Fibroblast of skin of left biceps (primary cell): ENCODE measurements at places on chromosomes 13 and 19.

DNA sequence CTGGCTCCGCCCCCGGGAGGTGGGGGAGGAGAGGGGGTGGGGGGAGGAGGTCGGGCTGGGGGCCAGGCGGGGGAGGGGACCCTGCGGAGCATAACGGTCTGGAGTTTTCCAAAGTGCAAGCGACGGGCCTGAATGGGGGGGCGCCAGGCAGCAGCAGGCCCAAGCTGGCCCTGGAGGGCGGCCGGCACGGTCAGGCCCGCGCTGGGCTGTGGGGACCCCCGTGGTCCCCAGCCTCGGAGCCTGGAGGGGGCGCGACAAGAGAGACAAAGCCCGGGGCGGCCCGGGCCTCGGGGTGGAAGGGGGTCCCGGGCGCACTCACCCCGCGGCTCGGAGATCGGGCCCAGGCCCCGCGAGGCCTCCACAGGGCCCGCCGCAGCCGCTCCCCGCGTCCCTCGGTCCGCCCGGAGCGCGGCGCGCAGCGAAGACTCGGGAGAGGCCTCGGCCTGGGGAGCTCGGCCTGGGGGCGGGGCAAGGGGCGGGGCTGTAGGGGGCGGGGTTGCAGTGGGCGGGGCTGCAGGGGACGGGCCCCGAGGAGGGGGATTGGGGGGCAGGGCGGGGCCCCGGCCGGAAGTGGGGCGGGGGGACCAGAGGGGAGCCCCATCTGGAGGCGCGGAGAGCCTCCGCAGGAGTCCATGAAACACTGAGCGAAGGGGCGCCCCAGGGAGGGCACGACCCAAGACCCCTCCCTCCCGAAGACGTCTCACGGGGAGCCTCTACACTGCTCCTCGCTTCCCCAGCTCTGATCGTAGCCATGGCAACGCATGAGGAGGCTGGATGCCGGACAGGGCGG is 47.6 kb downstream of the PTPRS start:
- DNase-seq: peak; percentile 47

GRCh38 chr13:37747071-37747612 is 122.4 kb downstream of the TRPC4 start:
- DNase-seq: peak; percentile 55

DNA sequence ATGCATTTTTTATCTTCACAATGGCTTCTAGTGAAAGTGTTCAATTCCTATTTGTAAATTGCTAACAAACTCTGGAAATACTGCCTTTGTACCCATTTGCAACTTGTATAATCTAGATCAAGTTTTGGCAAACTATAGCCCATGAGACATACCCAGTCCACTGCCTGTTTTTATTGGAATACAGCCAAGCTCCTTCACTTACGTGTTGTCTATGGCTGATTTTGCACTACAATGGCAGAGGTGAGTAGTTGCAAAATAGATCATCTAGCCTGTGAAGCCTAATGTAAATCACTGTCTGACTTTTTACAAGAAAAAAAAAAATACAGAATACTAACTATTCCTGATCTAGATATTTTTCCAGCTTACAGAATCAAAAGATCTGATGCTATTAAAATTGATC is 37.1 kb downstream of the DZIP1 start:
- DNase-seq: no peak

DNA sequence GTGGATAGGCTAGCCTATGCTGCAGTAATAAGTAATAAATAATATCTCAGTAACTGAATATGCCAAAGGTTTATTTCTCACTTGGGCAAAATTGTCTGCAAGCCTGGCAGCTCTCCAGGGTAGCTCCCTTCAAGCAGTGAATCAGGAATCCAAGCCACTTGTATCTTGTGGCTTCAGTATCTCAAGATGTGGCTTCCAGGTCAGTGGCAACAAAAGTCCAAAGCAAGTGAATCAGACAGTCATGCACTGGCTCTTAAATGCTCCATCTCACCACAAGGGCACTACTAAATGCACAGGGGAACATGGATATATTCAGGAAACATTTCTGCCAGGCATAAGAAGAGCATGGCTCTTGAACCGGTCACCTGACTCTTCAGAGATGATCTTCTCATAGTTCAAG is 126.3 kb downstream of the KCTD12 start:
- no peak for DNase-seq

DNA sequence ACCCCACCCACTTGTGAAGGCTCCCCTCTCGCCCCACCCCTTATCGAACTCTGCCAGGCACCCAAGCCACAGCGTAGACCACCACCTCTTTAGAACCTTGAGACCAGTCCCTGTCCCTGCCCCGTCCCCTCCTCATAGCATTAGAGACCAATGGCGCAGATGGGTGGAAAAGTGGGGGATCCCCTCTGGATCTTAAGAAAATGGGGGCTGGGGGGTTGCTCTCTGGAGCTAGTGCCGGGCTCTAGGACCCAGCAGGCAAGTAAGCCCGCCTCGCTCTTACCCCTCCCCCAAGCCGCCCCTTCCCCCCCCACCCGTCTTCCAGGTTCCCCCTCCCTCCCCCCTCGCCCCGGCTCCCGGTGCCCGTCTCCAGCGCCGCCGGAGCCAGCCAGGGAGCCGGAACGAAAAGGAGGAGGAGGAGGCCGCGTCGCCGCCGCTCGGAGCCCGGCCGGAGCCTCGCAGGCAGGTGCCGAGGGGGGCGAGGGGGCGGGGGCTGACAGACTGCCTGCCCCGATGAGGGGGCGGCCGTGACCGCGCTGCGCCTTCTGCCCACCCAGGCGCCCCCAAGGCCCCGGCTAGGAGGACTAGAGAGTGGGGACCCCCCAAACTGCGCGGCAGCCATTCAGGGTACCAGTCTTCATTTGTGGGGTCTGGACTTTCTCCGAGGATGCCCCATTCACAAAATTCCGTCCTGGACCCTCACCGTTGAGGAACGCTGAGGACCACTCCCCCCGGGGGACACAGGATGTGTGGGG is at the start of gene SPRED3:
Gene SPRED3 (plus strand): TSS at position 349 of the 752 bp plus-strand sequence. CDS start 1,606 bp downstream, outside the sequence.
- DNase-seq: no peak

DNA sequence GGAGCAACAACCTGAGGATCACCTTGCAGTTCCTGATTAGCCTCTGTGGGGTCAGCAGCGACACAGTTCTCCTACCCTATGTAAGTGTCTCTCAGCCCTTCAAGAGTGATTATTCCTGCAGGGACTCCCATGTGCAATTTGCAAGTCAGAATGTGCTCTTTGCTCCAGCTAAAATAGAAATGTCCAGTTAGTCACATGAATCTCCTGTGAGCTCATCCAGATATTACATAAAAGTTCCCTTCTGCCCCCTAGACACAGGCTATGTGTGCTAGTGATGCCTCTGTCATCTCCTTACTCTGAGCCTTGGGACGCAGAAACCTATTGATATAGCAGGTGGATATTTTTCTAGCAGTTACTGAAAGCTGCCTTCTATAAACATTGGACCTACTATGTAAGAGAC is 105.5 kb downstream of the ZAR1L start:
- no peak for DNase-seq

DNA sequence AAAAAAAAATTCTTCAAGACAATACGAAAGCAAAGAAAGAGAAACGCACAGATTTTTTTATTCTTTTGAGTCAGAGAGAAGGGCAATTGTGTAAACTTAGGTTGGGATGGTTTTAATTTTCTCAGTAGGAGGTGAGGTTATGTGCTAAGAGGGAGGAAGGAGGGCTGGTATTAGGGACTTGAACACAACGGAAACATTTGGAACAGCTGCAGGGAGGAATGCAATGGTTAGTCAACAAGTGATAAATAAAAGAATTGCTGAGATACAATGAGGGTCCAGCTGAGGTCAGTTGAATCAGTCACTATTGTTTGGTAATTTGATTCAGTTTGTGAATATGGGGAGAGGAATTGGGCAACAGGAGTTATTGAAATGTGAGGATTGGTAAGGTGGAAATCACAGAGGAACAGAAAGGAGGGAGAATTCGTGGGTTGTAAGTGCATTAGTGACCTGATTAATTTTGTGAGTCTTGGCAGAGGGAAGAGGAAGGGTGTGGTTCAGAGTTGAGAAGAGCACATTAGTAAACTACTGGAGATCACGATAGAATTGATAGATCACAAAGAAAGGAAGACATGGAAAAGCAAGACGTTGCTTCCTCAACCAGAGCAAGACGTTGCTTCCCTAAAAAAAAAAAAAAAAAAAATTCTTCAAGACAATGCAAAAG is 499.5 kb upstream of the SPRY2 start:
- DNase-seq: peak; percentile 92

DNA sequence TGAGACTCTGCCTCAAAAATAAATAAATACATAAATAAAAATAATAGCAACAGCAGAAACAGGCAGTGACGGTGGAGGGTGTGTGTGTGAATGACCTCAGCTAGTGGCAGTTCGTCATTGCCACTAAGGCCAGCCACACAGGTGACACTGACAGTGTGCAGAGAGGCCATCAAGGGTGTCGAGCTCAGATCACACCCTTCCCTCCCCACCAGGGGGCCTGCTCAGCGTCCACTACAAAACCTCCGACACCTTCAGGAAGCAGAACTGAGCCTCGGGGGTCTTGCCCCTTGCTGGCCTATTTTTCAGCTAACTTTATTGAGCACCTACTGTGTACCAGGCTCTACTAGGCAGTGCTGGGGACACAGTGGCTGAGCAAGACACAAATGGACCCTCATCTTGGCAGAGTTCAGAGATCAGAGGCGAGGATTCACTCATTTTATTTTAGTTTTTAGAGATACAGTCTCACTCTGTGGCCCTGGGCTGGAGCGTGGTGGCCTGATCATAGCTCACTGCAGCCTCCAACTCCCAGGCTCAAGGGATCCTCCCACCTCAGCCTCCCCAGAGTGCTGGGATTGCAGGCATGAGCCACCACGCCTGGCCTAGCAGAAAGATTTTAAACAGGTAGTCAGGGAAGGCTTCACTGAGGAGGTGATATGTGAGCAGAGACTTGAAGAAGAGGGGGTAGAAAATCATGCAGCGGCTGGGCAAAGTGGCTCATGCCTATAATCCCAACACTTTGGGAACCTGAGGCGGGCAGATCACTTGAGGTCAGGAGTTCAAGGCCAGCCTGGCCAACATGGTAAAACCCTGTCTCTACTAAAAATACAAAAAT is 30.3 kb upstream of the SEMA6B start:
- no peak for DNase-seq

- no peak for DNase-seq
Observed at GRCh38 chr19:18160493-18160970, 7.6 kb downstream of the PIK3R2 start.

- no peak for DNase-seq
Observed at GRCh38 chr13:27853861-27854260, 61.6 kb downstream of the GSX1 start.

DNA sequence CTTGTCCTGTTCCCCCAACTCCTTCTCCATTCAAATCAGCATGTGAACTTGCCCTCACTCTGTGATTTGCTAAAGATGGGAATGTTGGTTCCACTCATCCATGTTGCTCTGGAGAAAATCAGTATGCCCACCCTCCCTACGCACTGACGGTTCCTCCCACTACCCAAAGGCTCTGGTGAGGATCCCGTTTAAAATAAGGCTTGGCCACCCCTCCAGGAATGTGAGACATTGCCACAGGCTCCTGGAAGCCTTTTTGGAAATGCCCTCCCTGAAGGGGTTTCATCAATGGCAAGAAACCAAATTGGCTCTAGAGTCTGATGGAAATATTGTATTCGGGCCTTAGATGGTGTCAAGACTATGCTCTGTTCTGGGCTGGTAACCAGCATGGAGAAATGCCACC is 187.3 kb downstream of the USP12 start:
- no peak for DNase-seq

DNA sequence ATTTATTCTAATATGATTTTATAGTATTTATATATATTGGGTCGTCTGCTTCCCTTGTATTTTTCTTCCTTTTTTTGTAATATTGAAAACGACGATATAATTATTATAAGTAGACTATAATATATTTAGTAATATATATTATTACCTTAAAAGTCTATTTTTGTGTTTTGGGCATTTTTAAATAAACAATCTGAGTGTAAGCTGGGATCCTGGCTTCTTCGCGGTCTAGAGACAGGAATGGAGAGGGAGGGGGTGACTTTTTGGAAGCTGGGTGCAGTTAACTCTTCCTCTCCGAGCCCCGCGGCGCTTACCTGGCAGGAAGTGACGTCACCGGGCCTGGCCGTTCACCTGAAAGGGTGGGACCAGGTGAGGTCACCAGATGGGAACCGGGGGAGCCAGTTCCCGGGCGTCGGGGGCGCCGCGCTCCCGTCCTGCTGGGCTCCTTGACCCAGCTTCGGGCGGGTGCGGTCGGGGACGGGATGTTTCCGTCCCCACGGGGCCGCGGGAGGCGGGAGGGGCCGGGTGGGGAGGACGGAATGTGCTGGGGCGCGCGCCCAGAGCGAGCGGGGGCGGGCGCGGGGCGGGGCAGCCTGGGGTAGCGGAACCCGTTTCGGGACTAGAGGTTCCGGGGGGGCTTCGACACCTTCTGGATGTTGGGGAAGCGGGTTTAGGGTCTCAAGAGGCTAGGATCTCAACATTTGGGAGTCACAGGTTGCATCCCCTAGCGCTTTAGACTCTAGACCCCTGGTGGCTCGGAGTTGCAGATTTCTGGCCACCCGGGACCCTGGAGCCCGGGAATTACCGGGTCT is 2.8 kb downstream of the ZFP36 start:
- no peak for DNase-seq

DNA sequence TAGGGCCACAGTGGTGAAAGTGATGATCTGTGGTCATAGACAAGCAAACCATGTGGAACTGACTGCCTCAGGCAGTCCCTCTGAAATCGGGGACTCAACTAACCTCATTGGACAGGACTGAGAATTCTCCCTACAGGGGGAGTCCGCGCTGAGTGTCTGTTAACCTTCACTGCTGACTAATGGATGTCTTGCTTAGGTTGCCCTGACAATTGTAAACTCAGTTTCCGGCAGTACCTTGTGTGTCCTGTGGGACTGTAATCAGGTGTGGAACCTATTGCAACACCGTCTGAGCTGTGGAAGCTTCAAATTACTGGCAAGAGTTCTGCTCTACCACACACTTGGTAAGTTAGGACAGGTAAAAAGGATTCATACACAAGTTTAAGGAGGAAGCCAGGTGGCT is 21.8 kb downstream of the ZNF77 start:
- no peak for DNase-seq

- DNase-seq: no peak
Observed at GRCh38 chr19:51565583-51565982, 5.5 kb upstream of the ZNF175 start.

DNA sequence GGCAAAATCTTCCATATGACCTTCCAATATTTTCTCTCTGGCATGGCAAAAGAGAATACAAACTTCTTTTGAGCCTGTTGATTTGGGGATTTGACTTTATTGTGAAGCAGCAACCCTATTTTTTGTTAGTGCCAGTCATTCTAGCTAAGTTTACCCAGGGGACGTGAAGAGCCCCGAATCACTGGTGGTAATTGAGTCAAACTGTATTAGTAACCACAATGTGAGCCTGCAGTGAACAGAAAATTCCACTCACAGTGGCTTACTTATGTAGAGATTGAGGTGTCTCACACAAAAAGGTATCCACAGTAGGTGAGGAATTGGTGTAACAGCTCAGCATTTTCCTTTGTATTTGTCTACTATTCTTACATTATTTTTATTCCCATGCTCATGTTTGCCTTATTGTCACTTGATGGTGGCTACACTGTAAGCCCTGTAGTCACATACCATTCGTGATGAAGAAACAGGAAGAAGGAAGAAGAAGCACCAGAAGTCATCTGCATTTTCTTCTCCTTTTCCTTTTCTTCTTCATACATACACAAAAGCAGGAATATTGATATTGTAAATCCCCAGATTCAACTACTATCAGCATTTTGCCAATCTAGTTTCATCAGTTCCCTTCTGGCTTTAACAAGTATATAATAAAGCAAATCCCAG is 33.3 kb upstream of the MYCBP2 start:
- no peak for DNase-seq
